Adrenal gland (tissue), 19 donors: ENCODE measurements at places on chromosomes 7 and 10. TPM values are rescaled to one million over a fixed set of nuclear protein-coding genes. Genes with fewer than 3 reads are reported as not detected.

Gene ANKRD61
- 0.35 TPM for polyA plus RNA-seq

Gene FAM241B
- polyA plus RNA-seq = 3.4 TPM

Gene NKX2-3
- not detected for polyA plus RNA-seq

Gene HKDC1
- polyA plus RNA-seq = 0.48 TPM

Gene SPDYE9
- polyA plus RNA-seq = not detected
